ENCODE measurements at places on chromosomes 4 and X.
A peak's percentile ranks its signal among the peaks of the same experiment; 100 is the strongest.

DNA sequence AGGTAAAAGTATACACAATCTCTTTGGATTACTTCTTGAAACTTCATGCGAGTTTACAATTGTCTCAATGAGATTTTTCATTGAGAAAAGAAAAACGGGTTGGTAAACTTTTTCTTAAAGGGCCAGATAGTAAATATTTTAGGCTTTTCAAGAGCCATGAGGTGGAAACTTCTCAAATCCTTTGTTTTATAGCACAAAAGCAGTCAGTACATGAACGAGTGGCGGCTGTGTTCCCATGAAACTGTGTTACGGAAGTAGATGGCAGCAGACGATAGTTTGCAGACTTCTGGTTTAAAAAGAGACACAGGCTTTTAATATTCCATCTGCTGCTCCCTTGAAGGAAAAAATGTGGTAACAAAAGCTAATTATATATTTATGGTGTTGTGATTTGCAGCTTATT lies 332.0 kb downstream of the TENM3 start:
- no peak for DNase-seq

DNA sequence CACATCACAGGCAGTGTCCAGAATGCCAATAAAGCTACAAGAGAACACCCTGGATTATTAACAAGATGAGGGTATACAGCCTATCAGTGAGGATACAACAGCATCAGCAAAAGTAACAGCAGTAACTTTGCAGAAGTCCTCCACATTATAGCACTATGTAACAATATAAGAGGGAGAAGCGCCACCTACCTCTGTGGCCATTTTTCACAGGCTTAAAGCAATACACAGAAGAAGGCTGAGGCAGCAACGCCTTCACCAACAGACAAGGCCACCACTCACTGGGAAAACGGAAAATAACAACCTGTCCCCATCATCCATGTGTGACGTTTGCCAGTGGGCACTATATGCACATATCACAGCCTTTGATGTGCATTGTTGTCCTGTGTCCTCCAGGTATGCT lies 12.5 kb downstream of the RTL8B start:
- no peak for DNase-seq

DNA sequence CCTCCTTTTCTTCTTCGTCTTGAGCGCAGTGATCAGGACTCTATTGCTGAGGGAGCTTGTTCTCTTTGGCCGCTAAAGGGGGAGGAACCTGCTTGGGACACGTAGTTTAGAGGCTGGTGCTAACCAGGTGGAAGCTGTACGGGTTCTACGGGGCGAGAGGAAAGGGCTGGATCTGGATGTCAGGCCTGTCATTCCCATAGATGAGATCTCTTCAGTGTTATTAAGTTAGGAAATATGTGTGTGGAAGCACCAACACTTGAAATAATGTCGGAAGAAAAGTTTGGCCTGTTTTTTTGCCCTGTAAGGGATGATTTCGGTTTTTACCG lies 643 bp downstream of the SRP72 start:
- DNase-seq, result peak; percentile 13

DNA sequence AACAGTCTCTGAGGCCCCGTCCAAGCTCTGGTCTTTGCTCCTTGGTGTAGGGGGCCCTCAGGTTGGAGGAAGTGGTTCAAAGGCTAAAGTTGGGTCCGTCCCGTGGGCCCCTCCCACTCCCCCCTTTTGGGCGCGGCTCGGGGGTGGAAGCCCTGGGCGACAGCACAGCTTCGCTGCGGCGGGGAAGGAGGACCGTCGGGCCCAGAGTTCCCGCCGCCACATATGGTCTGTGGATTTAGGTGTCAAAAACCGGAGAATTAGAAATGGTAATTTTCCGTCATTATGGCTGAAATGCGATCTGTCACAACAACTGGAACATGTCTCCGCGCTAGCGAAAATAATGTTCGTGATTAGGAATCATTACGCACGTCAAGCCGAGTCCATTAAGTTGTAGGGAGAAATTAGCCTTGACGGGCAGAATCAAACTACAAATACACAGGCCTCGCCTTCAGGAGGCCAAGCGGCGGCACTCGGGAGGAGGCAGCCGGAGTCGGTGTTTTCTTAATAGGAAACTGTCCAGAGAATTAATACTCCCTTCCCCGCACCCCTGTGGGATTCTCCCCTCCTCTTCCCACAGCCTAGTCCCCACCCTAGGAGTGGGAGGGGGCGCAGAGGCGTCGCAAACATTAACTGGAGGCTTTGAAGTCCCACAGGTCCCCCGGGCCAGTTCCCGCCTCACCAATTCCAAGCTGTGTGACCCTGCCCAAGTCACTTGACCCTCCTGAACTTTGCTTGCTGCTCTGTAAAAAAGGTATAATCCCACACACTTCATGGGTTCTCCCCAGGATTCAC lies 15.0 kb downstream of the NKX3-2 start:
- no peak for DNase-seq

DNA sequence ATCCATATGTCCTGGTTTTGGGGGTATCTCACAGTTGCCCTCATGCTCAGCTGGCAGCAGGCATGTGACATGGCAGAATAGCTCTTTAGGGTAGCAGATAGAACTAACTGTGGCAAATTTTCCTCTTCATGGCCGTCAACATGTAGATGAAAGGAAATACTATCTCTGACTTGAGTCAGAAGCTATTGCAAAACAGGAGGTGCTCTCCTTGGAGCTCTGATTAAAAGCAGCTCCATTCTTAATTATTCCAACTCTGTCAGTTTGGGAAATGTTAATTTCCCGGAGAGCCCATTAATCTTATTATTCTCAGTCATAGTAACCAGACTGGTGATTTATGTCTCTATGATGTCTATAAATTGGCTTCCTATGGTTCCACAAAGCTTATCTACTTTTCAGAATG lies 18.2 kb downstream of the IL13RA1 start:
- no peak for DNase-seq

DNA sequence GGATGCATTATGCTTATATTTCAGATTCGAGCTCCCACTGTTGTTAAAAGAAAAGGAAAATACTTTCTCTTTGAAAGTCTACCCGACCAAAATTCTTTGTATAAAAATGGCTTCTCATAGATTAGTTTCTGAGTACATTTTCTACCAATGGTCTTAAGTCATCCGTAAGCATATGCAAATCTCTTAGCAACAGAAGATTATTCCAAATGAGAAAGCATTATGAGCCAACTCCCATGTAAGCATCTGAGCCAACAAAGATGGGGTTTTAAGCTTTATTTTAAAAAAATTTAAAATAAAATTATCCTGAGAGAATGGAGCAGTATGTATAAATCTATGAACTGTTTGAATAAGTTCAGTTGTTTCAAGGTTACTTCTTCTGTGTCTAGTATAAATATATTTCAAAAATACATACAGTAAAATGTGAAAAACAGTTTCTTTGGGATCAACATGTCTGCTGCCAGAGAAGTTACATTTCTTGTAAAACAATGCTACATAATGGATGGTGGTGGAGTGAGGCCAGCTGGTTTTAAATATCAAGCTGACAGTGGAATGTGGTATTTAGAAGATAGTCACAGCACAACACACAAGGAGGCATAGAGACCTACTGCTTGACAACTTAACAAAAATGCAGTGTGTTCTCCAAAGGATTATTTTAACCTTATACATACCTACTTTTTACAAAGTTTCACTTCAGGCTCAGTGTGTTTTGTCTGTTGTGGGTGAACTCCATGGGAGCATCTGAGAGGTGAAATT lies 199.5 kb upstream of the DIPK2B start:
- no peak for DNase-seq
